NB4 (cell line): ENCODE measurements at places on chromosomes 1 and 21.

DNA sequence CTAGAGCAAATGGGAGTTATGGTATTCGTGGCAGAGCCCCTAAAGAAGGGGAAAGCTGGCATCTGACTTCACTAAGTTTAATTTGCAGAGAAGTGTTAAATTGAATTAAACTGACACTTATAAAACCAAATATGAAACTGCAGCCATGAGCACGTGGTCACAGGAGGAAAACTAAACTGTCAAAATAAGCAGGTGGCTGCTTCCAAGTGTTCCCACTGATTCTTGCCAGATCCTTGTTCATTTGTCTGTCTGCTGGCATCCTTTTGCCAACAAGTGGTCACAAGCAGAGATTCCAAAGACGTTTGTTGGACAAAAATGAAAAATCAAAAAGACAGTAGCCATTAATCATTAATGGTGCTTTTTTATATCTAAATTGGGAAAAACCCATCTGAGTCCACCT is 6.5 kb upstream of the CELA2B start:
- no peak for DNase-seq

DNA sequence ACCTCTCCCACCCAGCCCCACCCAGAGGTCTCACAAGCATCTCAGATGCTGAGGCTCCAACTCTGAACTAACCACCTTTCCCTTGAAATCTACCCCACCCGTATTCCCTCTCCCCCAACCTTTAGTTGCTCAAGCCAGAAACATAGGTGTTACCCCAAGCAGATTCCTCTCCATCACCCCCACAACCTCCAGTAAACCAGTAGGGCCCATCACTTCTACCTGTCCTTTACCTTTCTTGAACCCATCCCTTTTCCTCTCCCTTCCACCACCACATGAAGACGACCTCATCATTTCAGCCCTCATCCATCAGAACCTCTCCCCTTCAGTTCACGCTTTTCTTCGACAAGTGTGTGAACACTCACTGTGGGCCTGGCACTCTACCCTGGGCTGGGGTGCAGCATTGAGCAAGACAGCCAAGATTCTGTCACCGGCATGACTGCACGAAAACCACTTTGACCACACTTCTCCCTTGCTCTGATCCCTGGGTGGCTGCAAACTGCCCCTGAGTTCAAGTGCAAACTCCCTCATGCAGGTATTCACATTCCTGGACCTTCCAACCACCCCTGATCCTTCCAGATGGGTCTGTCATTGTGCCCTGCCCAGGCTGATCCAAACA is 65.5 kb upstream of the LAPTM5 start:
- peak; percentile 76 for DNase-seq

DNA sequence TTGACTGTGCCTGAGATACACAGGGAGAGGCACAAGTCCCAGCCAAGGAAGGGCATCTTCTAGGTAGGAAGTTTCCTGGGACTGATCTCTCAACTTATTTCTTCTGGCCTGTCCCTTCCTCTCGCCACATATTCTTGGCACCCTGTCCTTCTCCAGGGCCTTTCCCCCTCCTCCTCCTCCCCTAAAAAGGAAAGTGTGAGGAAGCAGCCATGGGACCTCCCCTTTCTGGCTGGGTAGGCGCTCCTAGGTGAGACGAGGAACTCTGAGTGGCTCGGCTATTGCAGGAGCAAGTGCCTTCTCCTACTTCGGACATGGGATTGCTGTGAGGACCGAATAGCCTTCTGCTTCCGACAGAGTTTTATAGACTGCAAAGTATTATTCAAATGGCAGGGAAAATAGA is 15.5 kb upstream of the MTARC2 start:
- DNase-seq, result no peak

DNA sequence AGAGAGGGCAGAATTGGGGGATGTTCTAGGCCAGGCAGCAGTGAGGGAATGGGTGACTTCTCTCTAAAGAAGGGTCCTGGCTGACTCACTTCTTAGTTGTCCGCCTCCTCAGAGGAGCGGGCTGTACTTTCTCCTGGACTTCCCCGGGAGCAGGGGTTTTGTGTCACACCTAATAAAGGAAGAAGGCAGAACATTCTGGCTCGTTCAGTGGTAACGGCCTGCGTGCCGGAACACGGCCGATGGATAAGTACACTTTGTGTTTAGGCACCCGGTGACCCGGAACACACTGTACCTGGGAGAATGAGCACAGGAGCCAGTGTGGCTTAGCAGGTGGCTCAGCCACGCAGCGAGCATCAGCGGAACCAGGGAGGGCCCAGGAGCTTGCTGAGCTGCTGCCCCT is 84.7 kb downstream of the FBXO2 start:
- no peak for DNase-seq

- DNase-seq, result no peak
These were observed 45.4 kb downstream of the YARS1 start for GRCh38 chr1:32771561-32772280.

DNA sequence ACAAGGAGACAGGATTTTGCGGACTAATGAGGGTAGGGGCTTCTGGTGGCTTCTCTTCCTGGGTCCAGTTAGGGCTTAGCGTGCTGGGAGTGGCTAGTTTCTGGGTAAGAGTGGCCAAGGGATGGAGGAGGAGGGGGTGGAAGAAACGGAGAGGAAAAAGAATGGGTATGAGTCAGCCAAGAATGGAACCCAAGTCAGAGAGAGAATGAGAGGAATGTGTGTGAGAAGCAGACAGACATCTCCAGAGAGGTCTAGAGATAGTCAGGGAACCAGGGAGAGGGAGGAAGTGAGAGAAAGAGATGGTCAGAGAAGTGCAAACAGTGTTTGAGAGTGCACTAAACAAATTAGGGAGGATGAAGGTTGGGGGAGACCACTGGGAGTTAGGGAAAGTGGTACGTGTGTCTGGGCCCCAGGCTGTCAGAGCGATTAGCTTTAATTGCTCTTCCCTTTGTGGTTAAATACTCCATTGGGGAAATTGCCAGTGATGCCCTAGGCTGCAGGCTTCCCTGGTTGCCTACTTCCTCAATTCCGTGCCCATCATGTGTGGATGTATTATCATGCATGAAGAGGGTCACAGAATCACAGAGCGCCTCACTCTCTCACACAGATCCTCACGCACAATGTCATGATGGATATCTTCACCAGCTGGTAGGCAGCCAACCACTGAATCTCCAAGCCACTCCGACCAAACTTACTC is 1.4 kb downstream of the PEA15 start:
- peak; percentile 35 for DNase-seq

DNA sequence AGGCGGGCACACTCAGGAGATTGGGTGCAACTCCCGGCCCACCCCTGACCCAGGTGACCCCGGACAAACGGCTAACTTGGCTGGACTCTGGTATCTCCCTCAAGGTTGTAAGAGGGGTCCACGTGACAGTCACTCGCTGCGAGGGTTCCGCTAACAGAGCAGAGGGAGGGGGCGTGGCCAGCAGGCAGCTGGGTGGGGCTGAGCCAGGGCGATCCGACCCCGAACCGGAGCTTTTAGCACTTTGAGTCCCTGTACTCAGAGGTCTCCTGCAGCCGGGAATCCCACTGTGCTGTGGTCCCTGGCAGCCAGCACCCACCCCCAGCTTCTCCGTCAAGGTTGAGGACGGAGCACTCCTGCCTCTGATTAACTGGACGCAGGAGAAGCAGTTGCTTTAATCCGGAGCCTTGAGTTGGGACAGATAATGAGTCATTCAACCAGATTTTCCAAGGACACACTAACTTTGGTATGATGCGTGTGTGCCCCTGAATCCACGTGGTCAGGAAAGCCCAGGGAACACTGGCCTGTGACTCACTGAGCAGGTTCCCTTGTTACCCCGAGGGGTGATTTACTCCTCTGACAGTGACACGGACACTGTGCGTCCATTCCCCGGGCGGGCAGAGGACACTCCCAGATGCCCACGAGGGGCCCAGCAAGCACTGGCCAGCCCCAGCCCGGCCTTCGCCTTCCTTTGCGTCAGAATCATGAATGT is 16.8 kb downstream of the TRPM2 start:
- no peak for DNase-seq

DNA sequence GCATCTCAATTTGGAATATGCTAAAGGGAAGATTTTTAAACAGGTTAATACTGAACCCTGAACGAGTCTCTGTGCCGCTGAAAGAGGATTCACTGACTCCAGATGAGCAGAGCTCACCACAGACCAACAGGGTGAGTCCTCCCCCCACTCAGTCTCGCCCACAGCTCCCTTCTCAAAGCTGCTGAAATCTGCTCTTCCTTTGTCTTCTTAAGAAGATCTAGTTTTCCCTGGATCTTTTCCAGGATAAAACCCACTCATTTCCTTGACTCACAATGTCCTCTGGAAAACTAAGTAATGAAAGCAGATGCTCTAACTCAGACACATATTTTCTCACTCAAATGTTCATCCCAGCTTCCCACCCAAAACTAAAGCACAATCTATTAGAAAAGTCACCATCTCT is 447.0 kb upstream of the PKN2 start:
- no peak for DNase-seq

DNA sequence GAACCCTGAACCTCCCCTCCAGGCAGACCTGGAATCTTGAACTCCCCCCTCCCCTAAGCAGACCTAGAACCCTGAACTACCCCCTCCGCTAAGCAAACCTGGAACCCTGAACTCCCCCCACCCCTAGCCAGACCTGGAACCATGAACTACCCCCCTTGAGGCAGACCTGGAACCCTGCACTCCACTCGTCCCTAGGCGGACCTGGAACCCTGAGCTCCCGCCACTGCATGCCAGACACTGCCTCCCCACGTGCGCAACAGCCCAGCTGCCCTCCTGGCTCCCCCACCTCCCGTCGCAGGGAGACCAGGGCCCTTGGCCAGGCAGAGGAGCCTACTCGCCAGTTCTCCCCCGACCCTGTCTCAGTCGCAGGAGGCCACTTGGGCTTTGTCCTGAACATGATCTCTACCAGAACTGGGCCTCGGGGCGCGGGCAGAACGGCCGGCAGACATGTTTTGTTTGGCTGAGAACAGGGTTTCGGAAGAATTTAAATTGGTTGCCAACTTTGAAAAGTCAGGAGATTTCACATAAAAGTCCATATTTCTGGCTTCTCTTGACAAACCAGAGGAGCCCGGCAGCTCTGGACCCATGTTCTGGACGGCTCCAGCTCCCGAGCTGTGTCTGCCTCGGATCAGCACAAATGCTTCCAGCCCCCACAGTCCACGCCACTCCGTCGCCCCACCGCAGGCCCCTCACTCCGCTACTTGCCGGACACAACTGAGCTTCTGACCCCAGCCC is 9.2 kb upstream of the PLEKHG5 start:
- no peak for DNase-seq

- no peak for DNase-seq
These were observed 1.7 kb downstream of the ADSS2 start for GRCh38 chr1:244449936-244450508.

GRCh38 chr1:107750364-107750959 is 214.5 kb downstream of the VAV3 start:
- DNase-seq, result peak; percentile 74

- DNase-seq, result no peak
These were observed 51.8 kb upstream of the GFI1 start for GRCh38 chr1:92538413-92539061.

DNA sequence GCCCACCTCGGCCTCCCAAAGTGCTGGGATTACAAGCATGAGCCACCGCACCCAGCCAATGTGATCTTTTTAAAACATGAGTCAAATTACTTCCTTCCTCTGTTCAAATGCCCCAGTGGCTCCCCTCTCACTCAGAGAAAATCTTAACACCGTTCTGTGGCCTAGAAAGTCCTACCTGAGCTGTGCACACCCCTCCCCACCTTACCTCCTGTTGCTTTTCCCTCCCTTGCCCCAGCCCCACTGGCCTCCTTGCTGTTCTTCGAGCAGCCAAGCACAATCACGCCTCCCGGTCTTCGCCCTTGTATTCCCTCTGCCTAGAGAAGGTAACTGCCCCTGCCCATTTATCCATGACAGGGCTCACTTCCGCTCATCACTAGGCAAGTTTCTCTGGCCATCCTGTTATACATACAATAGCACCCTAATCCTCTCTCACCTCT is 62.6 kb upstream of the RPL11 start:
- DNase-seq, result no peak

- peak; percentile 71 for DNase-seq
These were observed 41.0 kb upstream of the USP25 start for GRCh38 chr21:15688809-15689208.

DNA sequence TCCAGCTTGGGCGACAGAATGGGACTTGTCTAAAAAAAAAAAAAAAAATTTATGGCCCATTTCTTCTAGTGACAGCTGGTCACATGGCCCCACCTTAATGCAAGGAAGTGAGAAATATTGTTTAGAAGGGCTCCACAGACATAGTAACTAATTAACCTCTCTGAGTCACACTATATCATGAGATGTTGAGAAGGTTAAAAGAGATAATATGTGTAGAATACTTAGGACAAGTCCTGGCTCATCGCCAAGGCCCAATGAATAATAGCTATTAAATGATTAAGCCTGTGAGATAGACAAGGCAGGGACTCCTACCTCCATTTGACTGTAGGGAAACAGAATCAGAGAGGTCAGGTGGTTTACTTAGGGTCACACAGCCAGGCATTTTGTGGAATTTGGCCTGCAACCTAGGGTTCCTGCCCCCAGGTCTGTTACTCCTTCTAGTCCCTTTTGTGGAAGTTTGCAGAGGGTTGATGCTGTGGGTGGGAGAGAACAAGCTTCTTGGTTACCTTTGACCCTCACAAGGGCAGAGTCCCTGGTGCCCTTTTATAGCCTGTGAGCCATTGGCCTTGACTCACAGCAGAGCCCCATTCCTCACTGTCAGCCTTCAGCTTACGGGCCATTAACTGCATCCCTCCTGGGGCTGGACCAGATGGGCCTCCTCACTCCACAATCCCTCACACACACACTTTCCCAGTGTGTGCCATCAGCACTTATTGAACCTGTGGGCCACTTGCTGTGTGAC is 48.5 kb downstream of the OPRD1 start:
- DNase-seq, result no peak

GRCh38 chr1:109259674-109260557 is 10.6 kb downstream of the CELSR2 start:
- DNase-seq, result no peak

GRCh38 chr1:100773444-100773843 is 53.9 kb downstream of the VCAM1 start:
- no peak for DNase-seq

DNA sequence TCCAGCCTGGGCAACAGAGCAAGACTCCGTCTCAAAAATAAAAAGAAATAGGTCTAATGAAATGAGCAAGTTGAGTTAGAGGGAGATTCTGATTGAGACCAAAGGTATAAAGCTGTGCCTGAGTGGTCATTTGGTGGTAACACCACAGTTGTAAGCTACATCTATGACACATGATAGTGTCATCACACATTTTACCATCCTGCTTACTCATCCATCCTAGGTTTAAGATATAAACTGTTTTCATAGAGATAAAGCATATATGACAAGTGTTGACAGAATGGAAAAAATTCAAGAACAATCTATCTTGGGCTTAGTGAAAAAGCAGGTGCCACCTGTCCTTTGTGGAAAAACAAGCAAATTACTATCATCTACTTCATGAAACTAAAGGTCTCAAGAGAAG is 7.1 kb upstream of the CFAP141 start:
- DNase-seq, result no peak

GRCh38 chr21:36727866-36728265 is 29.0 kb downstream of the SIM2 start:
- no peak for DNase-seq

- DNase-seq, result no peak
These were observed 206.8 kb upstream of the TMEM51 start for GRCh38 chr1:14946684-14947238.
